ENCODE measurements at places on chromosomes 6 and 20.

DNA sequence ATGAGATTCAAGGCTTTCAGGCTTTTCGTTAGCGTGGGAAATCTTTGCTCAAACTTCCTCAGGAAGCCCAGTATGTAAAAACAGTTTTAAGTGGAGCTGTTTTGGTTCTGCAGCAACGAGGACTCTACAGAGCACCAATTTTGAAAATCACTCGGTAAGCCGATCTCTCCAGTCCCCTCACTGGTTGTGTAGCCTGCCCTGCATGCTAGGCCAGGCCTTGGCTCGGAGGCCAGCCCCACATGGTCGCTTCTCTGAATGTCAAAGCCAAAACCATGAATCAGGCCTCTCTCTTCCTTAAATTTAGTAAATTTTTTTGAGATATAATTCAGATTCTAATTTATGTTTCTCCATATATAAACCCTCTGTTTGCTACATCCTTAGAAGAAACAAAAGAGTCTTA, 108.0 kb downstream of the CHD6 start:
- no peak for DNase-seq

DNA sequence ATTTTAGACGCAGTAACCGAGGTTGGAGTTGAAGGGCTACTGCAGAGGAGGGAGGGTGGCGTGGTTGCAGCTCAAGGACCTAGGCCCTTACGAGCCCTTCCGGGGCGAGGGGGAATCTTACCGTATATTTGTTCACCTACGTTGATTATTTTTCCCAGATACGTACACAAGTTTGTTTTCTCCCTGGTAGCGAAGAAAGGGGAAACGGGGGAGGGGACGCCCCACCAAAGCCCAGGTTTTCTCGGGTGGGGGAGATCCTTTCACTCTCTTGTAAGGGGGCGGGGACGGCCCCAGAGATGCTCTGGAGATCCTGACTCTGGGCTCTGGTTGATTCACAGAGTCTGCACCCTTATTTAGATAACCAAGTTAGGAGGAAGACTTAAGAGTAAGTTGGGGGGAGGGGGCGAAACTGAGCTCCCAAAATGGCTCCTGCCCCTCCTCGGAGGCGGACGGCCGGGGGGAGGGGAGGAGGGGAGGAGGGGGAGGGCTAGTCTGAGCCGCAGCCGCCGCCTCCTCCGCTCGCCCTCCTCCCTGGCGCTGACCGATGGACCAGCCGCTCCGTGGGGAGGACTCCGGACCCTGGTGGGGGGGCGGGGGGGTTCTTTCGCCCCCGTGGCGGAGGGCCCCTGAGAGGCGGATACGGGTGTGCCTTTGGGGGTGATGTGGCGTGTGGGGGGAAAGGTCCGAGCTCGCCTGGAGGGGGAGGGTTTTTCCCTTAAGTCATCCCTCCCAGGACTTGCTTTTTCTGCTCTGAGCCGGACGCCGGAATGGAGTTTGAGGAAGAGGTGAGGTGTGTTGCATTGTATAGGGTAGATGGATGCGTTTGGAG, 2.2 kb downstream of the BRD2 start:
- peak; percentile 81 for DNase-seq

GRCh38 chr6:110523451-110524021, 47.1 kb upstream of the SLC22A16 start:
- DNase-seq, result no peak

- DNase-seq, result no peak
These were observed 4.5 kb downstream of the ACSS1 start for GRCh38 chr20:25053255-25054031.

DNA sequence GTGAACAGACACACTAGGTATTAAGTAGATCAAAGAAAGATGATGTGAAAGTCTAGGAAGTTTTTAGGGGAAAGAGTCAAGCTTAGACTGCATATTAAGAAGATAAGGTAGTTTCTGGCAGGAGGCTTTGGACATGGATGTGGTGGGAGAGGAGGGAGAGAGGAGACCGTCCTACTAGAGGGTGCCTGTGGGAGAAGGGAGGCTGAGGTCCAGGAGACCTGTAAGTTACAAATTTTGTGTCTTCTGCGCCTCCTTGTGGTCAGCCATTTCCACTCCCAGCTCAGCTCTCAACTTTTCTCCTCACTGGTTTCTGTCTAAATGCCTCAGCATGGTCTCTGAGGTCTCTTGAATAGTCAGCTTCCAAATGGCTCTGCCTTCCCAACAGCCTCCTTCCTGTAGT, 193.5 kb downstream of the UNC5CL start:
- DNase-seq, result peak; percentile 32

- DNase-seq, result no peak
These were observed 42.9 kb downstream of the LINC00237 start for GRCh38 chr20:21063276-21063675.

DNA sequence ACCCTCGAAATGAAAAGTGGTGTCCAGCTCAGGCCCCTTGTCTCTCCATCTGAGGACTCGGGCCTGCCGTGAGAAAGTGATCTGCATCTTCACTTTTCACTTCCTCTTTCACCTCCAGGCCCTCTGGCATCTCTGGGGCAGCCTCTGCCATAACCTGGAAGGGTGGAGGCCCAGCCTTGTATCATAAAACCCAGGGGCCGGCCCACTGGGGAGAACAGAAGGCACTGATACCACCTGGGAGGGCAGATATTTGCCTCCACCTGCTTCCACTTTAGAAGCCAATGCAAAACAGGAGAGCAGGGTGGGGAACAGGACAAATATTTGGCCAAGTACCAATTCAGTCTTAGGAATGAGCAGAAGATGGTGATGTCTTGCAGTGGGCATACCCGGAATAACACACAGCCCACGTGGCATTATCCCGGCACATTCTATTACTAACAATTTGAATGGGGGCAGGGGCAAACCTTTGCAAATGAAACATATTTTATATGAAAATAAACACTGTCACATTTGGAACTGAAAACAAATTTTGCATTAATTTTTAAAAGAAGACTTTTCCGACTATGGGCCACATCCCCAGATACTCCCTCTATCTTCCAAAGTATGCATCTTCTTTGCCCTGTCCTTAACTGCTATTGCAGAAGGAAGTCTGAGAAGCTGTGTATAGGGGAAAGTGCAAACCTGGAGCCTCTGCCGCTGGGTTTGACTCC, 69.2 kb upstream of the TBC1D7 start:
- no peak for DNase-seq
